ENCODE measurements at places on chromosomes 2 and 18.

DNA sequence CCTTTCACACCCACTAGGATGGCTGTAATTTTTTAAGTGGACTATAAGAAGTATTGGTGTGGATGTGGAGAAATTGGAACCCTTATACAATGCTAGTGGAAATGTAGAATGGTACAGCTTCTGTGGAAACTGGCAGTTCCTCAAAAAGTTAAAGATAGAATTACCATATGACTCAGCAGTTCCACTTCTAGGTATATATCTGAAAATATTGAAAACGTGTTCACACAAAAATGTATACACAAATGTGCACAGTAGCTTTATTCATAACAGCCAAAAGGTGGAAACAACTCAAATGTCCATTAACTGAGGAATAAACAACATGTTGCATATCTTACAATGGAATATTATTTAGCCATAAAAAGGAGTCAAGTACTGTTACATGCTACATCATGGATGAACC, 17.7 kb downstream of the TANK start:
- DNase-seq = no peak

GRCh38 chr18:60003610-60004185, 103.9 kb downstream of the PMAIP1 start:
- no peak for DNase-seq

DNA sequence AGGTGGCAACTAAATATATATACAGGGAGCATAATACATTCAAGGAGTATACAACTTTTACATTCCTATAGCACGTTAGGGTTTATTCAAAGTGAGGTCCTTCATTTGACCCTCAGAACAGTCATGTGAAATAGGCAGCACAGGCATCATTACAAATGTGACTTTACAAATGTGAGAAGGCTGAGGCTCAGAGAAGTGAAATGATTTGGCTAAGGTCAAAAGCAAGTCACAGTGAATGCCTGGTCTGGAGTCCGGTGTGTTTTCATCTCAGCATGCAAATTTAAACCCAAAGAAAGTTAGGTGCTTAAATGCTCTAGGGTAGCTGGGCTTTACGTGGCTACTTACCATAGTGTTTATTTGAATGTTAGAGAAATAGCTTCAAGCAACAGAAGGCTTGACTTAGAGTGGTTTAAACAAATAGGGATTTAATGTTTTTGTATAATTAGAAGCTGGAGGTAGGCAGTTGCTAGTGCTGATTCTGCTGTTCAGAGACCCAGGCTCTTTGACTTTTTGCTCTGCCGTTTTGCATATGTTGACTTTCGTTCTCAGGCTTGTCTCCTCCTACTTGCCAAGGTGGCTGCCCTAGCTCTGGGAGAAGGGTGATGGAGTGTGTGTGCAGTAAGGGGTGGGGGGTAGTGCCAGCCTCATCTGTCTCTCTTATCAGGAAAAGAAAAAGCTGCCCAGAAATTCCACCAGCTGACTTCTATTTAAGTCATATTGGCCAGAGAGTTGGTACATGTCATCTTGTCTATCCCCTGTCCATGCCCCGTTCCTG, 89.2 kb downstream of the PLCL1 start:
- DNase-seq = no peak

GRCh38 chr2:216664593-216665034, 30.7 kb downstream of the IGFBP5 start:
- no peak for DNase-seq

DNA sequence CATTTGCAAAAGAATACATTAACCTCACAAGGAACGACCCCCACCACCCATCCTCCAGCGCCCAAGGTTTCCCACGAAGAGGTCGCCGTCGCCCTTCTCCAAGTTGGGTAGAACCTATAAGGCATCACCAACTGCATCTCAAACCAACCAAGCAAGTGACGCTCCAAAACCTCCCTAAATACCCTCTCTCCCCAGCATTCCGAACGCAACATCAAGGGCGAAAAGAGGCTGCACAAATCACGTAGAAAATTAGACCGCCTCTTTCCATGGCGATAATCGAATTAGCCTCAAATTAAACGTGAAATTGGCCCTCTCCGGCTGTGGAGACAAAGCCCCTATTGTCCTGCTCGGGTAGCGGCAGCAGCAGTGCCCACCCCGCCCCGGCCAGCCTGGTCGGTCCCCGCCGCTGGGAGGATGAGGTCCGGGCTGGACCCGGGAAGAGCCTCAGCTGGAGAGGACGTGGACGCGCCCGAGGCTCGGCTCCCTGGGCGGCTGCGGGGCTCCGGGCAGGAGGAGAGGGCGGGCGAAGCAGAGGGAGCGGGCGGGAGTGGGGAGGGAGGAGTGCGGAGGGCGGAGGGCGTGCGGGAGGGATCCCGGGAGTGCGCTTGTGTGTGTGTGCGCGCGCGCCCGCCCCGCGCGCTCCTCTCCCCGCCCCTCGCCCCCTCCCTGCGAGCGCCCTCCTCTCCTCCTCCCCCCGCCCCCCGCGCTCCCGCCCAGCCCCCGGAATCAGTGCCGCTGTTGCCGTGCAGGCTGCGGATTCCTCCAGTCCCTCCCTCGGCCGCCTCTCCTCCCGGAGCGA, at the start of gene SPTBN1:
SPTBN1 (plus strand) TSS at position 765 of the 799 bp plus-strand sequence. CDS start 70,092 bp downstream, outside the sequence.
- no peak for DNase-seq

- DNase-seq = no peak
These were observed 90.8 kb upstream of the MEIS1 start for GRCh38 chr2:66344087-66344663.

DNA sequence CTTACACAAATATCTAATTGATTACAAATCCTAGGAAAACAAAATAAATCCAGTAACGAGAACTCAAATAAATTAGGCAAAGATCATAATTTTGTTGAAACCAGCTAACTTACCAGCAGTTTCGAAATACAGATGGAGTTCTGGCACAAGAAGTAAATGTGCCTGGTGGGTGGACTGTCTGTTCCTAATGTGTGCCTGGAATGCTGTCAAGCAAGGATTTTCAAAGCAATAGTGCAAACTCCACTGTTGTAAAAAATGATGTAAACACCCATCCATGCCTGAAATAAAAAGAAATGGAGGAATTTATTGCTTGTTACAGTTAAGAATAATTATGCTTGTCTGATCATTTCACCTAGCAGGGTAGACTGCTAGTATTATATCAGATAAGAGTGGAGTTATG, 423.9 kb upstream of the MAP2 start:
- DNase-seq = no peak

GRCh38 chr2:189152483-189152882, 27.1 kb downstream of the COL5A2 start:
- DNase-seq = no peak

DNA sequence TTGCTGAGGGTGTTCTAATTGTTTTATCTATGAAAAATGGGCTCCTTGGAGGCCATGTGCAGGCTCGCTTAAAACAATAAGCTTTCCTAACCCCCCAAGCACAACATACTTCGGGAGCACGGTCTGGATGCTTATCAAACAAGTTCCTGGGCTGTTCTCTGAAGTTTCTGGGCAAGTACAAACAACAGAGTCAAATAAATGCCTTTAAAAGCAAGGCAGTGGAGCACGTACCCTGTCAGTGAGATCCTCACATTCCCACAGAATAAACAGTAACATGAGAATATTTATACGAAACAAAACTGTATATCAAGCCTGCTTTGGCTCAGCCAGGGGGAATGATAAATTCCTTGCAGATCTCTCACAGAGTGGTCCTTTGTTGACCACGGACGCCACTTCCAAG, 44.8 kb downstream of the FTCDNL1 start:
- DNase-seq = no peak

DNA sequence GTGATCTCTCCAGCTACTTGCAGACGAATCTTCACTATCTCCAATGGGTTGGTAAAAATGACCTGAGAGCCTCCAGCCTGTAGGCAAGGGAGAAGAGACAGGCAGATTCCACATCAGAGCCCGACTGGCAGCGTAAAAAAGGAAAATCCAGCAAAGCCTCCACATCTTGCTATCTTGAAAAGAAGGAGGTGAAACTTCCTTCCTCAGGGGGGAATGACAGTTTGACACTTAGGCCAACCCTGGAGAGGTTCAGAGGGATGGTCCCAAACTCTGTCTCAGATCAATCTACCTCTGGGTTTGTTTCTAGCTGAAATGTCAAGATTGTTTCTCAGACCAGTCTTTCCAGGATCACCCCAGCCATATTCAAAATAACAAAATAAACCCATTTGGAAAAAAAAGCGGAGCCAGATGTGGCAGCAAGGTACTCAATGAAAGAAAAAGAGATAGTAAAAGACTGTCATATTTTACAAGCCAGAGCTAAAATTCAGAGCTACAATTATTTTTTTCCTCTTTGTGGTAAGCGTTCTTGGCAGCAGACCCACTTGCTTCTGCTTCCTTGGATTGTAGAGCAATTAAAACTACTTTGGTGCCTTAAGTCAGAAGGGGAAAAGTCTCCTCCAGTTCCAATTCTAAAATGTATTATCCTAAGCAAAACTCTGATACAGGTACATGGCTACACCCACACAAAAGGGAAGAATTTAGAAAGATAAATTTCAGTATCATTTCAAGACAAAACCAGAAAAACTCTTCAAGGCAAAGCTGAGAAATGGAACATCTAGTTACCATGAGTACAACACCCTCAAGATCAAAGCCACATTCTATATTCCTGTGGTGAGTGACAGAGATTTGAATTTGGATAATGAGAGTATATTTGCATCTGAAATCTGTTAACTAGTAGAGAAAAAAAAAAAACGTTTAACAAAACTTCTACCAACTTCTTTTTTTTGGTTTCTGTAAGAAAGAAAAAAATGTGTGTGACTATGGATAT, 100.1 kb downstream of the SLC25A12 start:
- DNase-seq = no peak

DNA sequence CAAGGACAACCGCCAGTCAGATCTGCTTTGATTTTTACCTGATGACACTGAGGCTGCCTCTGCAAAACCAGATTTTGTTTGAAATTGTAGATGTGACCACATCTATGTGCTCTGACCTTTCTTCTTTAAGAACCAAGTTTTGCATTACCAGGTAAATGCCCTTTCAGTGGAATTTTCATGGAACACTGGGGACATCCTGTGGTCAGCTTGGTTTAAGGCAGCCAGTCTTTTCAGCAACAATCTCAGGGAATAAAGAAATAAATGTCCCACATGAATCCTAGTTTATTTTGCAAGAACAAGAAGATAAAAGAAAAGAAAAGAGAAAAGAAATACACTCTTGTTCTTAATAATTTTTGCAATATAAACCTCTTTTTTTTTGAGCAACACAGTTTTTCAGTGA, 90.6 kb downstream of the POU3F3 start:
- no peak for DNase-seq

GRCh38 chr2:160266037-160266551, 66.0 kb upstream of the ITGB6 start:
- DNase-seq = no peak
